ENCODE measurements at places on chromosomes 3 and 15.
A peak's percentile ranks its signal among the peaks of the same experiment; 100 is the strongest.

GRCh38 chr3:114408736-114409670 lies 115.2 kb downstream of the TIGIT start:
- peak; percentile 66 for DNase-seq

- no peak for DNase-seq
Observed at GRCh38 chr3:50303013-50303815, at the start of gene HYAL1. TSS of gene HYAL1 (minus strand) at chr3:50303574. CDS start at chr3:50302956, 618 bp downstream.

- peak; percentile 41 for DNase-seq
Observed at GRCh38 chr3:41808618-41809017, 153.3 kb downstream of the ULK4 start.

DNA sequence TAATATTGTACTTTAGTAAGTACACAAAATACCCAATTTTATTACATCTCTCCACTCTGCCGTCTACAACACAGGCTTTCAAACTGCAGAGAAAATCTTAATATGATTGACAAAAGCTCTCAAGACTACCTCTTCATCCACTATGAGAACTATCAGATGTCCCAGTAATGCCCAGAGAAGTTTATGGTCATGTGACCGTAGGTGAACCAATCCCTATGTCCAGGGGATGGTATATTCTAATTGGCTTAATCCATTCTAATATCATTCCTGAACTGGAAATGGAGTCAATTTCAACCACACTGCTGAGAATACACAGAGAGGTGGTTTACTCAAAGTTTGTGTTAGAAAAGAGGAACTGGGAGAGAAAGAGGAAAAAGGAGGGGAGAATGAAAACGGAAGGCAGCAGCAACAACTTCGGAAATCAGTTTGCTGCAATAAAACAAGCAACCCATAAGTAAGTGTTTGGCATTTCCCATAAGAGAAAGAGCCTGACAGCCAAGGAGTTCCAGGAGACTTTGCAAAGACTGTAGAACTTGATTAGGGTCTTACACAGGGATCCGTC lies 7.3 kb downstream of the SST start:
- DNase-seq: no peak

- DNase-seq: peak; percentile 38
Observed at GRCh38 chr15:68256675-68257450, 20.7 kb upstream of the FEM1B start.

DNA sequence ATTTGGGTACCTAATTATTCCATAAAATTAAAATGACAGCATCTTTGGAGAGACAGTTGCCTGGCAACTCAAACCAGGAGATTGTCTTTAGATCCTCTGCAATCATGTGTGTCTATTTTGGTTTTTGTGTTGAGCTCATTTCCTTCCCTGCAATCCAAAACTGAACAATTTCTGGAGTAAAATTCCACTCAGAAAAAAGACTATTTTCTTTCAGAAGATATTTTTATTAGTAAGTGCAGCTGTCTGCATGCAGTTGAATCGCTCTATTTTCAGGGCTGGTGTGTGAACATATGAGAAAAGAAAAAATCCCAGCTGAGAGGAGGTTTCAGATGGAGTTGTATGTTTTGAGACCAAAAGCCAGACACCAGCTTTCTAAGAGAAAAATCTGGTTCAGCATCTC lies 41.9 kb upstream of the DYNC1LI1 start:
- no peak for DNase-seq

- DNase-seq: no peak
Observed at GRCh38 chr15:85646538-85647091, 148.1 kb downstream of the KLHL25 start.

- no peak for DNase-seq
Observed at GRCh38 chr15:69119683-69120395, 40.6 kb upstream of the GLCE start.

GRCh38 chr15:97521381-97522285 lies 438.9 kb upstream of the ARRDC4 start:
- no peak for DNase-seq

- DNase-seq: no peak
Observed at GRCh38 chr3:280681-281080, 84.1 kb downstream of the CHL1 start.

GRCh38 chr3:129609591-129610182 lies 3.2 kb upstream of the PLXND1 start:
- DNase-seq: no peak

GRCh38 chr3:112247900-112248299 lies 46.1 kb downstream of the SLC9C1 start:
- no peak for DNase-seq

DNA sequence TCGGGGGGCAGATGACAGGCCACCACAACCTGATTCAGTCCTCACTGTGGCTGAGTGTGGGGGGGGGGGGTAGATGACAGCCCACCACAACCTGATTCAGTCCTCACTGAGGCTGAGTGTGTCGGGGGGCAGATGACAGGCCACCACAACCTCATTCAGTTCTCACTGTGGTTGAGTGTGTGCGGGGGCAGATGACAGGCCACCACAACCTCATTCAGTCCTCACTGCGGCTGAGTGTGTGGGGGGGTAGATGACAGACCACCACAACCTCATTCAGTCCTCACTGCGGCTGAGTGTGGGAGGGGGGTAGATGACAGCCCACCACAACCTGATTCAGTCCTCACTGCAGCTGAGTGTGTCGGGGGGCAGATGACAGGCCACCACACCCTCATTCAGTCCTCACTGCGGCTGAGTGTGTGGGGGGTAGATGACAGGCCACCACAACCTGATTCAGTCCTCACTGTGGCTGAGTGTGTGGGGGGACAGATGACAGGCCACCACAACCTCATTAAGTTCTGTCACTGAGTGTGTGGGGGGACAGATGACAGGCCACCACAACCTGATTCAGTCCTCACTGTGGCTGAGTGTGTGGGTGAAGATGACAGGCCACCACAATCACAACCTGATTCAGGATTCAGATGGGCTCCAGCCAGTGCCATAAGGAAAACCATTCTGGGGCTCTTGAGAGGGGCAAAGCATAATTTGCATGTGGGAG lies 16.9 kb downstream of the ZNF717 start:
- no peak for DNase-seq

DNA sequence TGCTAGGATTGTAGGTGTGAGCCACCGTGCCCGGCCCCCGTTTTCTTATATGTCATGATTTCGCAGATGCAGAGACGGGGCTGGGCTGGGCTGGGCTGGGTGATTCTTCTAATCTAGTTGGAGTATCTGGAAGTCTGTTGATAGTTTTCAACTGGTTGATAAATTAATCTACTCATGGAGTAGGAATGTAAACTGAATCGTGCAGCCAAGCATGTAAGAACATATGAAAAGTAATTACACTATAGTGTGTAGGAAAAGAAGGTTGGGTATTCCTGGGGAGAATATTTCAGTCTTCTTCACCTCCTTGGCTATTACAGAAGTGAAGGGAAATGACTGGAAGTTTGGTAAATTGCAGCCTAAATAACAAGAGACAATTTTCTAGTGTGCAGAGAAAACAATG lies 82.6 kb upstream of the MAGI1 start:
- no peak for DNase-seq

DNA sequence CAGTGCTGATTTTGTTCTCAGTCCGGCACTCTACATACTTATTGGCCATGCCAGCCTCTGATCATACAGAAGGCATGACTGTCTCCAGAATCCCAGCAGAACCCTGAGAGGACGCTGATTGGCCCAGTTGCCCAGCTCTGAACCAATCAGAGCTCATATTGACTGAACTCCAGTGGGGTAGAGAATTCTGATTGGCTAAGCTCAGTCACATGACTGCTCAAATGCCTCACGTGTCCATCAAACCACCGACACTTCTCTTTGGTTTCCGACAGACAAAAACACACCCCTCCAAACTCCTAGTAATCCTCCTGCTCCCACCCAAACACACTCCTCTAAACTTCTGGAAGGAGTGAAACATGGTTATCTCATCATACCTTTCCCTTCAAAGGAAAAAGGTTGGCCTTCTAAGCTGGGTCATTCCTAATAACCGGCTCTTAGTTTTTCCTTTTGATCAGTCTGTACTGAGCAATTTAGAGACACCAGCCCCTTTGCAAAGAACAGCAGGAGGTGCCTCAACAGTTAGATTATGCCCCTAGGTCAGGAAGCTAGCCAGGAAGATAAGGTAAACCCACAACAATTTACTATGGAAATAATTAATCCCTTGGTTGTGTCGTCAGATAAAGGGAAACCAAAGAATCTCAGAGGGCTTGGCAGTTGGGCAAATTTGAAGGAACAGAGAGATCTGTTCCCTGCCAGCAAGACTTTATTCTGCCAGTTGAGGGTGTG lies 187.8 kb downstream of the TLE3 start:
- DNase-seq: no peak

GRCh38 chr3:156150434-156151066 lies 30.2 kb downstream of the KCNAB1 start:
- DNase-seq: peak; percentile 60

DNA sequence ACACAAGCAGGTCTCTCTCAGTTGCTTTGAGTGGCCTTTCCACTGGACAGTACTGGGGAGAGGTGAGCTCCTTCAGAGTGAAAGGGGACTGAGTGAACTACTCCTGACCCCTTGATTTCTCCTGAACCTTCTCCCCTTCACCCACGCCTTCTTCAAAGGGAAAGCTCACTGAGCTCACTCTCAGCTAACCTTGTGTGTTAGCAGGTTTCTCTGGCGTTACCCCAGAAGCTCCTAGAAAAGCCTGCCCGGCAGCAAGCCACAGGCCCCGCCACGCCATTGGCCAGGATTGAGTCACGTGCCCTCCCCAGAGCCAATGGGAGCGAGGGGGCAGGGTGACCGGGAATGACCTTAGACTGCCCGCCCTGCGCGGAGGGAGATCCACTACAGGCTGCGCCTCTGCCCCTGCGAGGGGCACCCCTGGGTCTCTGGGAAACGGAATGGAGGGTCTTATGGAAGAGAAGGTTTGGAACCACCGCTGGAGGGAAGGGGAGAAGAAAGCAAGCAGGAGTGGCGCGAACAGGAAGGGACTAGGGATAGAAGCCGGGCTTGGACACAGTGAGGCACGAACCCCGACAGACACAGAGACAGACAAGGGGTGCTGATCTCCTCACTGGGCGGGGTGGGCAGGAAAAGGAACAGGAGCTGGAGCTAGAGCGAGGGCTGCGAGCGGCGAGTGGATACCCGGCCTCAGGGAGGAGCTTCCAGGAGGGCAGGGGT lies 17.4 kb upstream of the CLK3 start:
- peak; percentile 22 for DNase-seq

DNA sequence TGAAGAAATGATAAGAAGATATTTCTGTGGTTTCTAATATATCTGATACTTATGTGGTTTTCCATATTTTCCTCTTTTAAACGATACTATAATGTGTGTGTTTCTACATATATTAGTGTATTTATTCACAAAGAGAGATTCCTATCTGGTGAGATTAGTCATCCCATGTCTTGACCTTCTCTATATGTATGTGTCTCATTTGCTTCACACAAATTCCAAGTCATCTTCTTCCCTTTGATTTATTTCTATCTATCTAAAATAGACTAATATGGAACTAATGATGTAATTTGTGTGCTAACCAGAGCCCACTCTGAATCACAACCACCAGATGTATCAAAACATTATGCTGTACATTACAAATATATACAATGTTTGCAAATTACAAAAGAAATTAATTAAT lies 154.7 kb upstream of the KCNMB2 start:
- no peak for DNase-seq

GRCh38 chr15:98760112-98760826 lies 111.9 kb downstream of the IGF1R start:
- peak; percentile 32 for DNase-seq

Measured in NCI-H2029 treated with DMSO at 0.1 percent for 48 hours (cell line).